ENCODE measurements at places on chromosomes 6 and 20. TPM values are rescaled to one million over a fixed set of nuclear protein-coding genes. Genes with fewer than 3 reads are reported as not detected.

- DNase-seq, result no peak
Measured at GRCh38 chr20:47574616-47575364, 73.1 kb downstream of the NCOA3 start.

DNA sequence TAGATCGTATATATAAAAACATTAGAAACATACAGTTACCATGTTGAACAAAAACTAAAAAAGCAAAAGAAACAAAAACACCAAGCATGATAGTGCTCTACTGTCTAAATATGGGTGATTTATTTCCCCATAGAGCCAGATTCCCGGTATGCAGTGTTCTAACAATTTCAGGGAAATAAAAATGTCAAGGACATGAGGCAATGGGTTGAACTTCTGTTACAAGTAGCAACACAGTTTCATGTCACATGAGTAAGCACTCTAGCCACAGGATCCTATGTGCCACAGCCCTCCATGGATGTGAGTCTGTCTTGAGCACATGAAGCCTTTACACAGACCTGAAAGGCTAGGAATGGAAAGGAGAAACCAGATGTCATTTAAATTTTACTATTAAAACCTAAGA lies 96.0 kb downstream of the MAP3K5 start:
- no peak for DNase-seq

DNA sequence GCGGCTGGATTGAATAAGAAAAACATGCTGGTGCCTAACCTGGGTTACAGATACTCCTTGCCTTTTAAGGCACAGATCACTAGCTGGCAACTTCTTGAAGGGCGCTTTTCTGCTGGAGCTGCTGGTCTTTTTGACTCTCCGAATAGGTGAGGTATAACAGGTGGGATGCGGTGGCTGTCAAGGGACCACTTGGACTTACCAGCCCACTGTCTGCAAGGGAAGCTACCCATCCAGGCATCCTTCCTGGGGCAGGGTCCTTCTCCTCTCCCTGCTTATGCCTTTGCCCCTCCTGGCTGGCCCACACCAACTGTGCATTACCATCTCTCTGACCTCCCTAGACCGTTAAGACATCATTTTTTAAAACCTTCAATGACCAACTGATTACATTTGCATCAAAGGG lies 57.4 kb downstream of the NPEPL1 start:
- no peak for DNase-seq

BPIFB1 gene
- total RNA-seq, result not detected

LRRC73 gene
- total RNA-seq, result 0.37 TPM
